ENCODE measurements at places on chromosomes 4 and X.

DNA sequence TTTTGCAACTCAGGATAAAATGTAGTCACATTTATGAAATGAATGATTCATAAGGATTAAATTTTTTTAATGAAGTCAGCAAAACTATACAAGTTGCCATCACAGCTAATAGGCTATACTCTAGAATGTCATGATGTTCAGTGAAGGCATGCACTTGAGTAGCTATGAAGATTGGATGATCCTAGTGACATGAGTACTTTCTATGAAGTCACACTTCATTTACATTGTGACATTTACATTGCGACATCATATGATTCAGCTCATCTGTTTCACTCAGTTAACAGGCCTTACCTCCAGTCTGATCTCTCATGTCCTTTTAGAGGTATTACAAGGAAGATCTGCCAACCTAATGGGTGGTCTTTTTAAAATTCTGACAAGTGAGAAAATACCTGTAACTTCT lies 82.7 kb upstream of the FGF13 start:
- DNase-seq, result no peak

GRCh38 chr4:59374416-59374815 lies 1825.7 kb upstream of the ADGRL3 start:
- DNase-seq, result no peak

- peak; percentile 39 for DNase-seq
These were observed 194.6 kb upstream of the STK26 start for GRCh38 chrX:131828482-131828881.

DNA sequence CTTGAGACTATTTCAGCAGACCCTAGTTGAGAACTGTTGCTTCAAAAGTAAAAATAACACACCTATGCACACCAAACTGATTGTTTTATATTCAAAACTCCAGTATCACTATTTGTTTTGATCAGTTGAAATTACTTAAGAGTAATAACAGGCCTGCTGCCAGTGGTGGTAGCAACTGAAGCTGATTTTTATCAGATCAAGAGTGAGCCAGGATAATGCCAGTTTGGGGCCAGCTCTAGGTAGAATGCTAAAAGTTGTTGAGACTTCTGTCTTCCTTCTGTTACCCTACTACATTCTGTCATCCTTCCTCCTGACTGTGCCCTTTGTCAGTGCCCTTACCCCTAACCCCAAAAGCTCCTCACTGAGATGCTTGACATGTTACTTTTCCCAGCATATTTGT lies 228.7 kb upstream of the SPRY1 start:
- DNase-seq, result no peak

- DNase-seq, result no peak
These were observed 202.0 kb downstream of the NR3C2 start for GRCh38 chr4:148240241-148240640.
